ENCODE measurements at places on chromosomes 7 and 10.

GRCh38 chr10:95415621-95416031 lies 124.8 kb upstream of the PDLIM1 start:
- DNase-seq = no peak

GRCh38 chr10:54962134-54962900 lies 161.3 kb upstream of the PCDH15 start:
- DNase-seq = no peak

GRCh38 chr10:32972929-32973328 lies 14.9 kb upstream of the ITGB1 start:
- no peak for DNase-seq

DNA sequence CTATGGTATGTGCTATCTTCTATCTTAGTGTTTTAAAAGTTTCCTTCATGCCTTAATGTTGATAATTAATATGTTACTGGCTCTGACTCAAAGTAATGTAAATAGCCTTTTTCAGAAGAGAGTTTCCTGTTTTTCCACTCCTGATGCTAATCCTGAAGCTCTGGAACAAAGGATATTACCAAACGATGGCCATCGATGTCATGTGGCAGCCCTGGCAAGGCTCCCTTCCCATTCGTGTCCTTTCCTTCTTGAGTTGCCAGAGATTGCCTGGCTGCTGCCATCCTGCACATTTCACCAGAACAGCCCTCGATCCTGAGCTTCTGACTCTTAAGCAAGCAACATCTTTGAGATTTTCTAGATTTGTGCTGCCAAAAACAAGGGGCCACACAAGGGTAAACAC lies 46.0 kb downstream of the RNF133 start:
- DNase-seq = no peak

DNA sequence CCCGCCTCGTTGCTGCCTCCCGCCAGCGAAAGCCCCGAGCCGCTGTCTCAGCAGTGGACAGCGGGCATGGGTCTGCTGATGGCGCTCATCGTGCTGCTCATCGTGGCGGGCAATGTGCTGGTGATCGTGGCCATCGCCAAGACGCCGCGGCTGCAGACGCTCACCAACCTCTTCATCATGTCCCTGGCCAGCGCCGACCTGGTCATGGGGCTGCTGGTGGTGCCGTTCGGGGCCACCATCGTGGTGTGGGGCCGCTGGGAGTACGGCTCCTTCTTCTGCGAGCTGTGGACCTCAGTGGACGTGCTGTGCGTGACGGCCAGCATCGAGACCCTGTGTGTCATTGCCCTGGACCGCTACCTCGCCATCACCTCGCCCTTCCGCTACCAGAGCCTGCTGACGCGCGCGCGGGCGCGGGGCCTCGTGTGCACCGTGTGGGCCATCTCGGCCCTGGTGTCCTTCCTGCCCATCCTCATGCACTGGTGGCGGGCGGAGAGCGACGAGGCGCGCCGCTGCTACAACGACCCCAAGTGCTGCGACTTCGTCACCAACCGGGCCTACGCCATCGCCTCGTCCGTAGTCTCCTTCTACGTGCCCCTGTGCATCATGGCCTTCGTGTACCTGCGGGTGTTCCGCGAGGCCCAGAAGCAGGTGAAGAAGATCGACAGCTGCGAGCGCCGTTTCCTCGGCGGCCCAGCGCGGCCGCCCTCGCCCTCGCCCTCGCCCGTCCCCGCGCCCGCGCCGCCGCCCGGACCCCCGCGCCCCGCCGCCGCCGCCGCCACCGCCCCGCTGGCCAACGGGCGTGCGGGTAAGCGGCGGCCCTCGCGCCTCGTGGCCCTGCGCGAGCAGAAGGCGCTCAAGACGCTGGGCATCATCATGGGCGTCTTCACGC lies 825 bp downstream of the ADRB1 start:
- no peak for DNase-seq

GRCh38 chr7:142773230-142773629 lies 2.5 kb downstream of the PRSS2 start:
- no peak for DNase-seq

DNA sequence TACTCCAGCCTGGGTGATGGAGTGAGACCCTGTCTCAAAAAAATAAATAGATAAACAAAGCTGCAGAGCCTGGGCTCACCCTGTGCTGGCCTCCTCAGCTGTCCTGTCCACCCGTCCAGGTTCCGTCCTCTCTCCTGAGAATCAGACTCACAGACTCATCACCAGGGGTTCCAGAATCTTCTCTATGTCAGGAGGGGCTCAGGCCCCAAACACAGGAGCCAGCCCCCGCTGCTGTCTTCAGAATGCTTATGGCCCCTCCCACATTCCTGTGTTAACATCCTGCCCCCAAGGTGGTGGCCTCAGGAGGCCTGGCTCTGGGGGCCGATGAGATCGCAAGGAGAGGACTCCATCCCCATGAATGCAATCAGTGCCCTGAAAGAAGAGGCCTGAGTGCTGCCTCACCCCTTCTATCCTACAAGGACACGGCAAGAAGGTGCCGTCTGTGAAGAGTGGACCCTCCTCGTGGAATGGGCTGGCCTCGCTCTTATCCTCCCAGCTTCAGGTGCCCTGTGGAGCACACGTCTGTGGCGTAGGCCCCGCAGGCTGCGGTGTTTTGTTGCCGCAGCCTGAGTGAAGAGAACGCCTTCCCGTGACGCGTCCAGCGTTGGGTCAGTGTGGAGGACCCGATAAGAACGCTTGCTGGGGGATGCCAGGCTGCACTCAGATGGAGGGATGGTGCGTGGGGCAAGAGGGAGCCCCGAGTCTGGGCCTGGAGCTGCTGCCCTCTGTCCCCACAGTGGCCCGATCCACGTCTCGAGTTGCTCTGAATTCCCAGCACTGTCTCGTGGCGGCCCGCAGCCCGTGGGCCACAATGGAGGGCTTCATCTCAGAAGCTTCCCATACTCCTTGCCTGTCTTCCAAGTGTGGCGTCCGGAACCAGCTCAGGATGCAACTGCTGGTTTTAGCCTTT lies 77.1 kb downstream of the INPP5A start:
- DNase-seq = no peak

All from T1000 (cell line).